GF-D8 (cell line): ENCODE measurements at places on chromosomes 6 and 20.

DNA sequence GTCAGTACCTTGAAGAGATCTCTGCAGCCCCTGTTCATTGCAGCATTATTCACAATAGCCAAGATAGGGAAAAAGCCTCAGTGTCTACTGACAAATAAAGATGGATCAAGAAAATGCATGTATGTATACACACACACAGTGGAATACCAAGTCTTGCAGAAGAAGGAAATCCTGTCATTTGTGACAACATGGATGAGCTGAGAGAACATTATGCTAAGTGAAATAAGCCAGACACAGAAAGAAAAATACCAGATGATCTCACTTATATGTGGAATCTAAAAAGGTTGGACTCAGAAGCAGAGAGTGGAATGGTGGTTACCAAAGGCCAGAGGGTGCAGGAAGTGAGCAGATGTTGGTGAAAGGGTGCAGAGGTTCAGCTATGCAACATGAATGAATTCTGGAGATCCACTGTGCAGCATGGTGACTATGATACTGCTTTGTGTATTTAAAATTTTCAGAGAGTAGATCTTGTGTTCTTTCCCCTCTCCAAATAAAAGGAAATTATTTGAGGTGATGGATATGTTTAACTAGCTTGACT lies 11.0 kb upstream of the SLC22A1 start:
- DNase-seq, result no peak

DNA sequence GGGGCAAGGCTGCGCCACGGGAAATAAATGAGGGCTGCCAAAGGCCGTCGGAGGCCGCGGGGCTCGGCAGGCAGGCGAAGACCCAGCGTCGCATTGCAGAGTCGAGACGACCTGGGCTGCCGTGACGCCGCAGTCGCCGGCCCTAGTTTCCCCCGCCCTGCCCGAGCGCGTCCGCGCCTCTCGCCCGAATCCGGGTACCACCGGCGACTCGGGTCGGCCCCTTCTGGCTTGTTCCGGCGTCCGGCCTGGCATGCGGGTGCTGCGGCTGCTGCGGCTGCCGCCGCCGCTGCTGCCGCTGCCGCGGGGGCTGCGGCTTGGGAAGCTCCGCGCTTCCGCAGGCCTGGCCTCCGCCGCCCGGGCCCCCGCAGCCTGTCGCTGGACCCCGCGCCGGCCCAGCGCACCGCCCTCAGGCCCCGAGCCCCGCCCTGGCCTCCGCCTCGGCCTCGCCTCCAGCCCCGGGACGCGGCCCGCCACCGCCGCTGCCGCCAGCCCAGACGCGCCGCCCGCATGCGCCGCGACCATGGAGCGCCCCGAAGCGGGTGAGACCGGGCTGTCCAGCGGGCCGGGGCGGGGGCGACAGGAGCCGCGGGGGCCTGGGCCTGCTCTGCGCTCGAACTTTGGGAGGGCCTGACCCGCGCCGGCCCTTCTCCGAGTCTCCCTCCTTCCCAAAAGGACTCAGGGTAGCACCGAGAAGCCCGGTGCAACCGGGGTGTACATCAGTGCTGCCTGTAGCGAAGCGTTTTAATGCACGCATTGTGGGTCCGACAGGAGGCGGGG lies at the start of gene AKAP7:
Gene AKAP7 (plus strand): TSS at position 224 of the 777 bp plus-strand sequence. CDS start 297 bp downstream, at position 521.
- DNase-seq, result no peak

DNA sequence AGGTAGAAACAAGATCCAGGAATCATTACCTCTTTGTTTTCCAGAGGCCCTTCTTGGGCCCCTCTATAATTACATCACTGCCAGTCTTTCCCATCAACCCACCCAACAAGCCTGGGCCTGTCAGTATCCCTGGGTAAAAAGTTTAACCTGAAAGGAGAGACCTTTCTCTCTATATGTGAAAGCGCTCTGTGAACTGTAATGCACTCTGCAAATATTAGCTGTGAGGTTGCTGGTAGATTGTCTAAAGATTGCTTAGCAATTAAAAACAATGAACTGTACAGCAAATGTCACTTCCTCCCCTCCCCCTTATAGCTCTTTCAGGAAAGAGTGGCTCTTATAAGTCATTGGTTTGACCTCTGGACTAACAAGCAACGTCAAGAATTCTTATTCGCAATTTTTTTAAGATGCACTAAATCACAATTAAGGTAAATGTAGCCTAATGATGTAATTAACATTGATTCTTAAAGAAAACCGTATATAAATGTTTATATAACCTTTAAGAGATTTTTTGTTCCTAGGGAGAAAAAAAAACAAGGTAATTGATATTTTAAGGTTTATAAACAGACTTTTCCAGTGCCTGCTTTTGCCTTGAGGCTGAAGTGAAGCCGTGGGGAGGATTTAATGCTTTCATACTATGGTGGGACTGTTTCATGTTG lies 18.4 kb downstream of the ECT2L start:
- DNase-seq, result no peak

GRCh38 chr6:134014588-134015137 lies 37.8 kb downstream of the SLC2A12 start:
- no peak for DNase-seq

DNA sequence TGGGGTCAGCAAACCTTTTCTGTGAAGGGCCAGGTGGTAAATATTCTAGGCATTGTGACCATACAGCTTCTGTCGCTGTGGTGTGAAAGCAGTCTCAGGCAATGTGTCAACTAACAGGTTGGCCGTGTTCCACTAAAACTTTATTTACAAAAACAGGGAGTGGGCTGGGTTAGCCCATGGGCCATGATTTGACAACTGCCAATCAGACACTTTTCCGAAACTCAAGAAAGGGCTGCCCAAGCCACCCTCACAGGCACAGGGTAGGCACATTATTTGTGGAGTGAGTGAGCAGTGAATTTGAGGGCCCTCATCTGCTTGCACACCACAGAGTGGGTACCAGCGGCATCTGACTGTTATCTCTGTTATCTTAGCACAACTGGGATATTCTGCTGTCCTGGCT lies 290.3 kb downstream of the TAF4 start:
- DNase-seq, result no peak

DNA sequence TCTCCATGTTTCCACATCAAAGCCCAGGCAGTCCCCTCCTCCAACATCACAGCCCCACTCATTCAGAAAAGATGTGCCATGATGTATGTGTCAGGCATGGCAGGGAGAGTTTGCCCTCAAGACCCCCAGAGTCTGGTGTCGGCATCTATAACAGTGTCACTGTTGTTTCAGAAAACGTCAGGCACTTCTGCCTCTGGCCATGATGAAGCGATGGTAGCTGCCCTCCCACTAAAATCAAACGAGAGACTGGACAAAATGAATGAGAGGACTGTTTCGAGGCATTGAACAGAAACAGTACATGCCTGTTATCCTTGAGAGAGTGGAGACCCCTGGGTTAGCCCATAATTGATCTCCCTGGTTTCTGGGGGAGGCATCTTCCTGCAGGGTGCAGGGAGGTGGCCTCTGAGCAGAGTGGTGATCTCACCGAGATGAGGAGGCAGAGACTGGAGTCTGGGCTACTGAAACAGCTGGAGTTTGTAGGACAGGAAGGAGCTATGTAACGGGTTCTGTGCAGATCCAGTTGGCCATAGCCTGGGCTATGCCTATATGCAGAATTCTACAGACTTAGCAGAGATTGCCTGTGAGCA lies 144.5 kb downstream of the SYCP2 start:
- DNase-seq, result no peak

- no peak for DNase-seq
These were observed 104.3 kb downstream of the ADGRG6 start for GRCh38 chr6:142406131-142406530.

GRCh38 chr6:42896178-42896719 lies 16.8 kb downstream of the RPL7L1 start:
- DNase-seq, result no peak

DNA sequence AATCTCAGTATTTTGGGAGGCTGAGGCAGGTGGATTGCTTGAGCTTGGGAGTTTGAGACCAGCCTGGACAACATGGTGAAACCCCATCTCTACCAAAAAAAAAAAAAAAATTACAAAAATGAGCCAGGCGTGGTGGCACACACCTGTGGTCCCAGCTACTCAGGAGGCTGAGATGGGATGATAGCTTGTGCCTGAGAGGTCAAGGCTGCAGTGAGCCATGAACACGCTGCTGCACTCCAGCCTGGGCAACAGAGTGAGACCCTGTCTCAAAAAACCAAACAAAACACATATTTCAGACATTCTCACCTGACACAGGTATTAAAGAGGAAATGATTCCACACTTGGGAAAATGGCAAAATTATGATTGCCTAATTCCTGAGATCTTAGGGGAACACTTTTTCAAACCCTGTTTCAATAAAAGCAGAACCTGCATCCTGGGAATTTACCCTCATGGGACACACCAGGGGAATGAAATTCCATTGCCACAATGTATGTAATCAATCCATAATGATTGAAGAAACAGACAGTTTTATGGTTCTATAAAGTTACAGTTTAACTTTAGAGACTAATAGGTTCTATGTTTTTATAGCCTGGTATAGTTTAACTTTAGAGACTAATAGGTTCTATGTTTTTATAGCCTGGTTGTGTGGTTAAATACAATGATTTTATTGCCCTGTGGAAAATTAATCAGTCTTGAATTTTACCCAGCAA lies 29.6 kb upstream of the DNAAF9 start:
- no peak for DNase-seq

- no peak for DNase-seq
These were observed 147.5 kb upstream of the SMLR1 start for GRCh38 chr6:130679684-130680083.

GRCh38 chr6:19492636-19493405 lies 344.3 kb upstream of the ID4 start:
- DNase-seq, result no peak

GRCh38 chr6:30931969-30932645 lies at the start of gene SFTA2:
SFTA2 (minus strand) TSS chr6:30932170; CDS start chr6:30932096, 74 bp downstream.
- no peak for DNase-seq

- DNase-seq, result no peak
These were observed 15.0 kb downstream of the ADNP start for GRCh38 chr20:50916257-50916656.

DNA sequence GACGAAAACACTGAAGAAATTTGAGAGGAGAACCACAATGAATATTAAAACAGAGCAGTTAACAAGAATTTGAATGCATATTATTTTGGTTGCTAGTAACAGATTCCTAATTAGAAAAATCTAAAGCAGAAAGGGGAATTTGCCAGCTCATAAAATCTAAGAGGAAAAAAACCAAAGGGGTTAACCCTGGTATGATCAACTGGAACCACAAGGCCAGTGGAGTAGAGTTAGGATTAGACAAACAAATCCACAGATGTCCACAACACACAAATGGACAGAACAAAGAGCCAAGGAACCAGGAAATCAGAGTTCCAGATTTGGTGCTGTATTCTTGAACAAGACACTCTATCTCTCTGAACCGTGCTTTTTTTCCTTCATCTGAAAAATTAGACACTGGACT lies 195.0 kb downstream of the TASP1 start:
- no peak for DNase-seq

DNA sequence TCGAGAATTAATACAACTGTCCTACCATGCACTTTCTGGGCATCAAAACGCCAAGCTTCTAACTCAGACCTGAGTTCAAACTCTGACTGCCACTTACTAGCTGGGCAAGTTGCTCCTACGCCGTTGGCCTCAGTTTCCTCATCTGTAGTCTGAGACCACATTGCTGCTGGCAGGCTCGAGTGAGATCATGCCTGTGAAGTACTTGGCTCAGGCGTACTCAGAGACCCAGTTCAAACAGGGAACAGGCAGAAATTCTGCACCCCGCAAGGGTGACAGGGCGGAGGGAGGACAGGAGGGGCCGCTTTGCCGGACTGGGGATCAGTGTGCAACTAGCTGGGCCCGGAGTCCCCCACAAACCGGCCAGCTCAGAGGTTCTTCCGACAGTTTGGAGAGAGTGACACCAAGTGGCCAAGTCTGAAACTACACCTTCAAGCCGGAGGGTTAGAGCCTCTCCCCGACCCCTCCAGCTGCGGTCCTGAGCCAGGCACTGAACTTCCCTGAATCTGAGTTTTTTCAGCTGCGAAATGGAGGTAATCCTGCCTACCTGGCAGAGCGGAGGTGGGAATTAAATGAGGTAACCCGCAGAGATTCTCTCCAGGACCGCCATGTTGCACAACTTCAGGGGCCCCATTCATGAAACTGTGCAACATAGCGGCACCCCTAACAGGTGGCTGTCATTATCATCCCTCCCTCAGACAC lies 46.0 kb upstream of the PTPN1 start:
- DNase-seq, result no peak

DNA sequence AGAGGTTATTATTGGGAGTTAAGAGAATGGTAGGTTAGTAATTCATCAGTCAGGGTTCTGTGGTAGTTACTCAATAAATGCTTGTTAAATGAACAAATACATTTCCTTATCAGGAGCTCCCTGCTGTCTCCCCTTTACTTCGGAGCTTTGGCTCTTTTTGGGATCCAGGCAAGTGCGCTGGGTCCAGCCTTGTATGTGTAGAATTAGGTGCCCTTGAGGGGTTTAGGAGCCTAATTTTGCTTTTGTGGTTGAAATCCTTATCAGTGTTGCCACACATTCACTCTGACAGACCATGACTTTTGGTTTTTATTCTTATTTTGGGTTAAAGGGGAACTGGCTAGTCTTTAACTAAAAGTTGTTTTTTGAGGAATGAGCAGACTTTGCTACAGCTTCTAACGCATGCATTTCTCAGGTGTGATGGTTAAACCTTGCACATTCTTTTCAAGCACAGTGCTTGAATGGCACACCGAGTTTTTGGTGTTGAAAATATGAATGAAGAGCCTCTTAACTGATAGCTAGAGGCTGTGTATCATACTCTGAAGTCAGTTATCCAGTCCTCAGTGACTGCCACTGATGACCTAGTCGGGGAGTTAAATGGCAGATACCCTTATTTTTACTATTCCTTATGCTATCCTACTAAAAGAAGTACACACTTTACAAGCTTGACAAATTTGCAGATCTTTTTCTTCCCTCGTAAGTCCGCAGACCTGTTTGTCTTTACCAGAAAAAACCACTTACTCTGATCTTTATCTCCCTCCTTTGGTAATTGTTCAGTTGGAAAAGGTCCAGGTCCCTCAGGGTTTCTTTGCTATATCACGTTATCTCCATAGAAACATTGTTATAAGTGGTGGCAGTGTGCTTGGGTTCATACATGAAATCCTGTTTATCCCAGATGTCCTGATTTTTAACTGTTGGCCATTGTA lies 50.7 kb upstream of the PLCG1 start:
- peak; percentile 77 for DNase-seq

DNA sequence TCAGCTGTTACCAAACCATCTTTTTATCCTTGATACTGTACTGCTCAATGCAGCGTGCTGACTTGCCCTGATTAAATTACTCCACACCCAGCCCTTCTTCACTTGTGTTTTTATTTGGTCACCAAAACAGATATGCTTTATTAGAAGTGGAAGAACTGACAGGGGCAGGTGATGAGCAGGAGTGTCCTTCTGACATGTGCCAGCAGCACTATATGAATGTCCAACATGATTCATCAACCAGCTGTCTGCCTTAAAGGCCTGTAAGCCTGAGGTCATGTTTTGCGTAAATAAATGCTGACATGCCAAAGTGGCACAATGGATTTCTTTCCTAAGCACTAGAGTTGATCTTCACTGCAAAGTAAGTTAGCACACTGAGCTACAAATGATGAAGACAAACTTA lies 15.4 kb downstream of the POPDC3 start:
- no peak for DNase-seq

DNA sequence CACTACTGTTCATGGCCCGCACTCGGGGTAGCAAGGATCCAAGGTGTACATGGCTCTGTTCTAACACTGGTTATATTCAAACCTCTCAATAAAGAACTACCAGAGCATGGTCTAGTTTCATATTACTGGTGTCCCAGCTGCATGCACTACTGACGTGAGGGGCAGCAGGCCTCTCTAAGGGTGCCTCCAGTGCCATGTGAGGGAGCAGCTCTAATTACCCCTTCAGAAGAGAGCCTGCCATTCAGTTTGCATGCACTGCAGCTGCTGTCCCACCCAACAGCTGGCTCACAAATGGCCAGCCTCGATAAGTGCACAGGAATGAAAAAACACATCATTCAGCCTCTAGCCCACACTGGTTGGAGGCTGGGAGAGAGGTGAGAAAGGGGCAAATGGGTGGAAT lies 85.2 kb downstream of the SMLR1 start:
- no peak for DNase-seq
